ENCODE measurements at places on chromosomes 16 and 17.
A peak's percentile ranks its signal among the peaks of the same experiment; 100 is the strongest.

GRCh38 chr17:39236450-39236927 is 10.7 kb upstream of the STAC2 start:
- no peak for DNase-seq

- DNase-seq, result no peak
These were observed 316.6 kb downstream of the CDH13 start for GRCh38 chr16:82943371-82943770.

- DNase-seq, result no peak
These were observed 68.8 kb downstream of the CEP112 start for GRCh38 chr17:66123163-66123562.

DNA sequence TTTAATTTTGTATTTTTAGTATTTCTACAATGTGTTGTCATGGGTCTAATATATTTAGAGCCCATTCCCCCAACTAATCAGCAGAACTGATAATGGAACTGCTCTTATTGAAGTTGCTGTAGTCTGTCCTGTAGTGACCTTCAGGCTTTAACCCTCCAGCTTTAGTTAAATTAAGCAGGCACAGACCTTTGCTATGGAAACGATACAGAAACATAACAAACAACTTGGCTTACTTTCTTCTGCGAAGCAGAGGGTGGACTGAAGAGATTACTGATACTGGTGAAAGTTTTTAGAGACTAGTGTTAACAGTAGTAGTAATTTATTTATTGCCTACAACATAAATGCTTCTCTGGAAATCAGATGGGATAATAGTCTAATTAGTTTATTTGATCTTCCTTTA is 61.4 kb downstream of the NFATC3 start:
- no peak for DNase-seq

- no peak for DNase-seq
These were observed 567 bp downstream of the UBB start for GRCh38 chr17:16381496-16381820.

DNA sequence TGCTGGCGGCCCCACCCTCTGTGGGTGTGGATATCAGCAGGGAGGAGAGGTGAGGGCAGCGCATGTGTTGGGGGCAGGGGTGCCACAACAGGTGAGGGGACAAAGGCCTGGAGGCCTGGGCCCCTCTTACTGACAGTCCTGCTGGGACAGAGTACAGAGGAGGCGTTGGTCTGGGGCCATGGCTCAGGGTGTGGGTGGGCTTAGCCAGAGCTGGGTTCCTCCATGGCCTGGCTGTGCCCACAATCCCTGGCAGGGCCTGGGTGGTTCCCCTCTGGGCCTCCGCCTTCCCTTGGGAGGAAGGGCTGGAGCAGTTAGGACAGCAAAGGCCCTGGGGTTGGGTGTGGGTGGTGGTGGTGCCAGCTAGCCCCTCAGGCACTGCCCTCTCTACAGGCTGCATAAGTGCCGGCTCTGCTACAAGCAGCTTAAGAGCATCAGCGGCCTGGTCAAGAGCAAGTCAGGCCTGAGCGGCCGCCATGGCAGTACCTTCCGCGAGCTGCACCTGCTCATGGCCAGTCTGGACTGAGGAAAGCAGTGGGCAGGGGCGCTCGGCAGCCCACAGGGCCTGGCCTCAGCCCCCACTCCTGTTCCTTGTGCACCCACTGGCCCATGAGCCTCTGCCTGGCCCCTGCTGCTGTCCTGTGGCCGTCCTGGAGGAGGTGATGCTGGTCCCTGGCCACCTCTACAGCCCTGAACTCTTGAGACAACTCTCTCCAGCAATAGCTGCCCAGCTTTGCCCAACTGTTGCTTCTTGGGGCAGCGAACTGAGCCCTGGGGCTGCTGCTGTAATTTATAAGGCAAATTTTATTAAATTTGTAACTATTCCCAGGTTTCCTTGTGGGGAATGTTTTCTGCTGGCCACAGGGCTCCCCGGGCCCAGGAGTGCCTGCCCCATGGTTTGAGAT is 21.1 kb downstream of the KATNB1 start:
- peak; percentile 43 for DNase-seq

DNA sequence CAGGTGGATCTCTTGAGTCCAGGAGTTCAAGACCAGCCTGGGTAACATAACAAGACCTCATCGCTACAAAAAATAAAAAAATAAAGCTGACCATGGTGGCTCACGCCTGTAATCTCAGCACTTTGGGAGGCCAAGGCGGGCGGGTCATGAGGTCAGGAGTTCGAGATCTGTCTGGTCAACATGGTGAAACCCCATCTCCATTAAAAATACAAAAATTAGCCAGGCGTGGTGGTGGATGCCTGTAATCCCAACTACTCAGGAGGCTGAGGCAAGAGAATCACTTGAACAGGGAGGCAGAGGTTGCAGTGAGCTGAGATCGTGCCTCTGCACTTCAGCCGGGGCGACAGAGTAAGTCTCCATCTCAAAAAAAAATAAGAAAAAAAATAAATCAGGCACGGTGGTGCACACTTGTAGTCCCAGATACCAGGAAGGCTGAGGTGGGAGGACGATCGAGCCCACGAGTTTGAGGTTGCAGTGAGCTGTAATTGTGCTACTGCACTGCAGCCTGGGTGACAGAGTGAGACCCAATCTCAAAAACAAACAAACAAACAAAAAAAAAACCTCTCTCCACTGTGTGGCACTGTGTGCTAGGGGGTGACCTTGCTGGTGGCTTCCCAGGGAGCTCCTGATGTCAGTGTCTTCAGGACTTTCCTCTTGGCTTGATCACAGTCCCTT is 19.8 kb upstream of the MAPK3 start:
- DNase-seq, result no peak

DNA sequence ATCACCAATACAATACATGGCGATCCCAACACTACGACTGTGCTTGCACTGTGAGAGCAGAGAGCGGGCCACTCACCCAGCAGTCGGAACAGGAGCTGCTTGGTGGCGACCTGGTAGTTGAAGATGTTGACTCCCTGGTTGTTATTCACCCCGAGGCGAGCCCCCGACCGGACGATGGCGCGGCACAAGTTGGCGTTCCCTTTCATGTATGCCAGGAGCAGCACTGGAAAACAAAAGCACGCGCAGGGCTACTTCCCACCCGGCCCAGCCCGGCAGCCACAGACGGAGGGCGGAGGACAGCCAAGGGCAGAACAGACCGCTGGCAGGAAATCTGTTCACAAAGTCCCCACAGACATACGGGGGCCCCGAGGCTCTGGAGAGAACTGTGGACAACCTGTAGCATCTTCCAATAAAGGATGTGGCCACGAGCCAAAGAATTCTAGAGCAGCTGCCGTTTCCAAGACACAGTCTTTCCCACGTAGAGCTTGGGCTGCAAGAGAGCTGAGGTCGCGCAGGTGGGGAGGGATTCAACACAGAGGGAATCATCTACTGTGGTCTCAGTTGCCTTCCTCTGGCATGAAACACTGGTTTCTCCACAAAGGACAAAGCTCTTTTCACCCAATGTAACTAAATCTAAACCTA is 27.8 kb downstream of the CYB5D2 start:
- no peak for DNase-seq

DNA sequence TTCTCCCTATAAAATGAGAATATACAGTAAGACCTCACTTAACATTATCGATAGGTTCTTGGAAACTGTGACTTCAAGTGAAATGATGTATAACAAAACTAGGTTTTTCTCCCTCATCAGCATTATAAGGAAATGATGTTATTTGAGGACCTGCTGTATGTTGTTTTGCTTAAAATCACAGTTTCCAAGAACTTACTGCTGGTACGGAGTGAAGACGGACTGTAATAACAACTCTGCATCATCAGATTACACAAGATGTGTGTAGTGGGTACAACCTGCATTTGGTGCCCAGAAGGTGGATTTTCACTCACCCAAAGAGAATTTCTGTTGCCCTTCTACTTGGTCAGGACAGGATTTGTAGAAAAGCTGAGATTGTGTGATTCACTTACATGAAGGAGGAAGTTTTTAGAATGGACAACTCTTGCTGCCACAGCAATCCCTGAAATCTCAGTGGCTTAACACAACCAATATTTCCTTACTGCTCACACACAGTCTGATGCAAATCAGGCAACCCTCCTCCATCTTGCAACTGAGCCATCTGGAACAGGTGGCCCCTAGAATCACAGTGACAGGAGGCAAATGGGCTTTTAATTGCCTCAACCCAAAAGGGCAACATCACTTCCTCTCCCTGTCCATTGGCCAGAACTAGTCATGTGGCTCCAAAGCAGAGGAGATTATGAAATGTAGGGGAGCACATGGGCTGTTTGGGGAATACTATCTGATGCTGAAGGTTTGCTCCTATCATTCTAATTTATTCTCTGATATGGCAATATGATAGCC is 67.6 kb upstream of the CACNG5 start:
- DNase-seq, result no peak

GRCh38 chr17:79975498-79976134 is 60.1 kb downstream of the TBC1D16 start:
- DNase-seq, result peak; percentile 37

- DNase-seq, result no peak
These were observed 44.8 kb downstream of the PARN start for GRCh38 chr16:14585287-14585686.

GRCh38 chr17:58105093-58105492 is 21.9 kb downstream of the DYNLL2 start:
- no peak for DNase-seq

DNA sequence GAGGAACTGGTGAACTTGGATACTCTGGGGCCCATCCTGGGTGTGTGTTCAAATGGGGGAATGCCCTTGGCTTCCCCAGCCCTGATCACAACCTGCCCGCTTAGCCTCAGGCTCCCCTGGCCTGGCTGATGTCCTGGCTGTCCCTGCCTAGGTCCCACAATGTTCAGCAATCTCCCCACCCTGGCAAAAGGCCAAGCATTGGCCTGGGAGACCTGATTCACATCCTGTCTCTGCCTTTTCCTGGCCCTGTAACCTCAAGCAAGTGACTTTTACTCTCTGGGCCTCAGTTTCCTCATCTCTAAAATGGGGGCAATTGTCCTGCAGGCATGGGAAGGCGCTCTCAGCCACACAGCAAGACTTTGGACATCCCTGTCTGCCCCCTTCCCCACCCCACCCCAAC is 14.4 kb downstream of the CPNE2 start:
- DNase-seq, result no peak

All from lower lobe of right lung (tissue), 2 donors.